ENCODE measurements at places on chromosomes 5 and 9. TPM values are rescaled to one million over a fixed set of nuclear protein-coding genes. Genes with fewer than 3 reads are reported as not detected.
A peak's percentile ranks its signal among the peaks of the same experiment; 100 is the strongest.

DNA sequence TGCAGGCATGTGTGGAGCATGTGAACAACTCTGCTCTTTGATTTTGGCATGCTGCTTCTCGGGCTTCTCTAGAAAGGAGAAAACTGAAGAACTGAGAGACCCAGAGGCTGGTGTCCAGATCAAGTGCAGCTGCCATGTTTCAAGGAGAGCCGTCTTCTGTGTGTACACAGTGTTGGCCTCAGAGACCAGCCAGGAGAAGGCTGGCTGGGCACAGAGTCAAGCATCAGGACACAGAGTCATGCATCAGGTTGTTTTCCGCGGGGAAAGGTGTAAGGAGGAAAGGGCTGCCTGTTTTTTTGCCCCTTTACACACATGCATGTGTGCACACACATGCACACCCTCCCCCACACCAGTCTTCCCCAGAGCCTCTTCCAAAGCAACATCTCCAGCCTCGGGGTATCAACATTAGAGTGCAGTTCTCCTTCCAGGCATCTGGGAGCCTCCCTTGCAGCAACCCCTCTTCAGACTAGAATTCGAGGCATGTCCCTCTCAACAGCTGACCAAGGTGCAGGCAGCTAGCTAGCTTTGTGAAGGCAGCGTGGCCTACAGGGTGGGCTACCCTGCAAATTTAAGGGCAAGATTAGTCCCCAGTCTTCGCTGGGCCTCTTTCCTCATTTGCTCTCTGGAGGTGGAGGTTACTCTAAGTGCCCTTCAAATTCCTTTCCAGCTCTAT lies 180.9 kb downstream of the AOPEP start:
- no peaks in the 10 kb centered on the region for H3K27me3 ChIP-seq
- H3K36me3 ChIP-seq: peaks cover 3% of the 10 kb centered on the region
- peaks cover 66% of the 10 kb centered on the region for H3K4me1 ChIP-seq
- DNase-seq: no peak
- H3K27ac ChIP-seq: peak overlapping the region; percentile 86
- no peak overlapping the region for H3K4me3 ChIP-seq

- no peaks in the 10 kb centered on the region for H3K27me3 ChIP-seq
- no peaks in the 10 kb centered on the region for H3K4me1 ChIP-seq
- H3K36me3 ChIP-seq: no peaks in the 10 kb centered on the region
- H3K4me3 ChIP-seq: no peak overlapping the region
- H3K27ac ChIP-seq: no peak overlapping the region
- DNase-seq: no peak
These were observed 57.5 kb upstream of the HTR1A start for GRCh38 chr5:64019746-64020145.

The LCN15 gene
- 0.93 TPM for total RNA-seq

GRCh38 chr5:173807181-173807655 lies 80.9 kb upstream of the CPEB4 start:
- H3K27me3 ChIP-seq: no peaks in the 10 kb centered on the region
- no peak overlapping the region for H3K27ac ChIP-seq
- no peaks in the 10 kb centered on the region for H3K36me3 ChIP-seq
- no peak for DNase-seq
- H3K4me3 ChIP-seq: no peak overlapping the region

DNA sequence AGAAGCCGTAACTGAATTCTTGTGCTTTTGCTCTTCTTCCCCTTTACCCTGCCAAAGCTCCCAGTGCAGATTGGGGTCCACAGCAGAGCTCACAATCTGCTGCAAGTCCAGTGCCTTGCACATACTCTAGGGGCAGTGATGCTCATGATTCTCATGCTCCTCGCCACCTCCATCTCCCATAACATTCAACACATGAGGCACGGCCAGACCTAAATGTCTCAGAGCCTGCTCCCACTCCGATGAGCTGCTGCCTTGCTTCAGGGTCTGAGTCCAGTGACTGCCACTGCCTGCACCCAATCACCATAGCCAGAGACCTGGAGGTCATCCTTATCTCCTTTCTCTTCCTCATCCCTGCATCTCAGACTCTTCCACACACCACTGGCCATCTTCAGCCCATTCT lies 10.5 kb downstream of the CSF1R start:
- peaks cover 14% of the 10 kb centered on the region for H3K27me3 ChIP-seq
- H3K27ac ChIP-seq: no peak overlapping the region
- no peak overlapping the region for H3K4me3 ChIP-seq
- DNase-seq: peak; percentile 43
- H3K36me3 ChIP-seq: no peaks in the 10 kb centered on the region

DNA sequence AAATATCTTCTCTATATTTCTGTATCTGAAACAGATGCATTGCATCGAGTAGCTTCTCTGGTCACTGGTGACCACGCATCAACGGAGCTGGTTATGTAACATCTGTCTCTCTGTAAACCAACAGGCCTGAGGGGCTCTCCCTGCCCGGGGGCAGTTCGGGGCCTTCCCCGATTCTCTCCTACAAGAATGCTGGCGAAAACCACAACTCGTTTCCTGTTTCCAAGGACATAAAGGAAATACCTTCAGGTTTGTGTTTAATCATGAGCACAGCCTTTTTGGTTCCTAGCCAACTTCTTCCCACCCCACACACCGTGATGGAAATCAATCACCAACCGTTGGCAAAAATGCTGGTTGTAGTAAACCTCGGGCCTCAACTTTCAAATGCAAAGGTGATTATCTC lies 25.1 kb downstream of the GDNF start:
- peaks cover 3% of the 10 kb centered on the region for H3K27me3 ChIP-seq
- no peak overlapping the region for H3K27ac ChIP-seq
- no peak overlapping the region for H3K4me3 ChIP-seq
- H3K36me3 ChIP-seq: peaks cover 11% of the 10 kb centered on the region
- H3K4me1 ChIP-seq: peaks cover 20% of the 10 kb centered on the region

GRCh38 chr9:113577525-113578261 lies 114.2 kb downstream of the RGS3 start:
- H3K4me1 ChIP-seq: peaks cover 23% of the 10 kb centered on the region
- peak overlapping the region; percentile 1 for H3K27ac ChIP-seq
- no peak for DNase-seq
- peaks cover 3% of the 10 kb centered on the region for H3K27me3 ChIP-seq
- H3K4me3 ChIP-seq: no peak overlapping the region

DNA sequence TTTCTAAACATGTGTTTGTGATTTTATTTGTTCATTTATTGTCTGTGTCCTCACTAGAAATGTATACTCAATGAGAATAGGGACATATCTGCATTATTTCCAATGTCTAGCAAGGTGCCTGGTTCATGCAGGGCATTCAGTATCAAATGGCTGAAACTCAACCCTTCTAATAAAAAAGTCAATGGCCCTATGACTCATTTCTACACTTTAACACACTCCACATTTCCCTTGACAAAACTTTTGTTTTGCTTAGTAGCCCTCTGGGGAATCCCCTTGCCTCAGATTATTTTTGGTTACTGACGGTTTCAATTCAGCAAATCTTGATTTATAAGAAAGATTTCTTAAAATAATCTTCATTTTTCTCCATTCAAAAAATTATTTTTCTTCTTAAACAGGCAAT lies 206.0 kb upstream of the DMRTA1 start:
- no peaks in the 10 kb centered on the region for H3K36me3 ChIP-seq
- DNase-seq: no peak
- H3K27me3 ChIP-seq: peaks cover 10% of the 10 kb centered on the region
- no peak overlapping the region for H3K4me3 ChIP-seq

The SLC22A4 gene
- 1.3 TPM for total RNA-seq

GRCh38 chr5:2199697-2200096 lies 317.0 kb upstream of the IRX4 start:
- H3K27me3 ChIP-seq: peaks cover 61% of the 10 kb centered on the region
- H3K36me3 ChIP-seq: no peaks in the 10 kb centered on the region
- no peak overlapping the region for H3K4me3 ChIP-seq
- H3K4me1 ChIP-seq: peaks cover 11% of the 10 kb centered on the region
